Left kidney (tissue), 8 donors: ENCODE measurements at places on chromosomes 5 and 9. TPM values are rescaled to one million over a fixed set of nuclear protein-coding genes. Genes with fewer than 3 reads are reported as not detected.

LRRC70 gene
- 7.3 TPM for polyA plus RNA-seq

OBP2B gene
- not detected for polyA plus RNA-seq

PCDHB7 gene
- polyA plus RNA-seq, result 4.5 TPM

C6 gene
- 3.6 TPM for polyA plus RNA-seq

GRCh38 chr9:125475385-125475784 is 213.8 kb downstream of the GAPVD1 start:
- no peak for DNase-seq

GRCh38 chr5:29758986-29759421 is 1434.5 kb upstream of the CDH6 start:
- no peak for DNase-seq
